ENCODE measurements at places on chromosomes 5 and 9. TPM values are rescaled to one million over a fixed set of nuclear protein-coding genes. Genes with fewer than 3 reads are reported as not detected.

- DNase-seq = no peak
Measured at GRCh38 chr5:101687349-101687985, 608.6 kb downstream of the SLCO4C1 start.

- peak; percentile 44 for DNase-seq
Measured at GRCh38 chr5:150122158-150122510, 33.5 kb downstream of the PDGFRB start.

- no peak for DNase-seq
Measured at GRCh38 chr9:32525709-32526030, 326 bp downstream of the RIGI start.

GRCh38 chr5:120806202-120806601, 342.1 kb downstream of the PRR16 start:
- no peak for DNase-seq

DNA sequence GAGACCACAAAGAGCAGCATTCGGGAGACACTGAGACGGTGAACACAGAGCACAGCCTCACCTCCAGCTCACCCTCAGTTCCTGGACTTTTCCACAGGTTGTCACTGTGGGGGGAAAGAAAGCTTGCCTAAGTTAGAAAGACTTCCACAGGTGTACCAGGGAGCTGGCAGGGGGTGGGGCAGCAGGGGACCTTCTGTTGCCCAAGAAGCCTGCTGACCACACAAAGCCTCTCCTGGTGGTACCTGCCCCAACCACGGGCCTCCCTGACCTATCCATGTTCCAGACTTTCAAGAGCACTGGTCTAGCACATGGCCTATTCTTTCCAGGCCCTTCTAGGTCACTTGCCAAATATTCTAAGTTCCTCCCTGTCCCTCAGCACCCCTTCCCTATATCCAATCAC, 550.8 kb downstream of the BNC2 start:
- no peak for DNase-seq

DNA sequence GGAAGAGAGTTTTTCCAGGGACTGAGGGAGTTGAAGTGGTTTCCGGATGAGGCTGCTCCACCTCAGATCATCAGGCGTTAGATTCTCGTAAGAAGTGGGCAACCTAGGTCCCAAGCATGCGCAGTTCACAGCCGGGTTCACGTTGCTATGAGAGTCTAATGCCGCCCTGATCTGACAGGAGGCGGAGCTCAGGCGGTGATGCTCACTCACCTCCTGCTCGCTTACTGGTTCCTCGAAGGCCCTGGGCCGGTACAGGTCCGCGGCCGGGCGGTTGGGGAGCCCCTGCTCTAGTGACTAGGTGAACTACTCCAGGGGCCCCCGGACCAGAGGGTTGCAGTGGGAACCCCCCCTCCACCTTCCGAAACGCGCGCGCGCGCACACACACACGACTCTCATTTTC, 997 bp upstream of the RNF130 start:
- DNase-seq = no peak

DNA sequence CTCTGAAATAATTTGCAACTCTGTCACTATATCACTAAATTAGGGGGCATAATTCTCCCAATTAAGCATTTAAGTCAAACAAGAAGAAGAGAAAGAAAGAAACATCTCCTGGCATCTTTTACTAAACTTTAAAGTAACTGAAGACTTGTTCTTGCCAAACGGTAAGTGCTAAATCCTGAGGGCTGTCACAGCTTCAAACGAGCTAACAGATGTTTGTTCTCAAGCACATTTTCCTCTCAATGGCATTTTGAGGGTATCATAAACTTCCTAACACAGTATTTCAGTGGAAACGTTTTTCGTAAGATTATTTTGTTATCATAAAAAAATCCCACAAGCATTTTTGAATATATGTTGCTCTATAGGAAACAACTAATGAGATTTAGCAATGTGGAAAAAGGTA, 169.5 kb upstream of the TAS2R1 start:
- DNase-seq = no peak

DNA sequence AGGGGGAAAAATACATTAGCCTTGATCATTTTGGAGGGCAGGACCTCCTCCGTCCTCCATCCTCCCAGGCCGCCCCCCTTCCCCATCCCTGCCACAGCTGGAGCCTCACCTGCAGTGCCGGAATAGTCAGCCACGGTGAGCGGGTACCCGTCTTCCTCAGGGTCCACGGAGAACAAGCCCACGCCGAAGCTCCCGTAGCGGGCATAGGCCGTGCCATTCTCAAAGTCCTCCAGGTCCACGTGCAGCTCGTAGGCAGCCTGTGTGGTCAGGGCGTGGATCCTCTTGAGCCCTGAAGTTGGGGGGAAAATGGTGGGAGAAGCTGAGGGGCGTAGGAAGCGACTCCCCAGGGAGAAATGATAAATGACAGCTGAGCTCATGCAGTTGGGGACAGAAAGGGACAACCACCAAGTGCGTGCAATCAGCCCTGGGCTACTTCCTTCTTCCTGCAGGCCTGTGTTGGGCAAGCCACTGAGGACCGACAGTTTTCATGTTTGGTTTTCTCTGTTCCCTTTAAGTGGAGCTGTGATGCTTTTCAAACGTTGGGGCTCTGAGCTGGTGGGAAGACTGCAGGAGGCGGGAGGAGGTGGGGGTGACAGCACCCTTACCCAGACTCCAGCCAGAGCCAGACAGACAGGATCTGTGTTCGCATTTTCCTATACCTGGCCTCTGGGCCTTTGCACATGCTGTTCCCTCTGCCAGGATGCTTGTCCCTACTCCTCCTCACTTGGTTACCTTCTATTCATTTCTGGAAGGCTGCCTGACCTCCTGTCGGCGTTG, 8.7 kb upstream of the QRFP start:
- DNase-seq = no peak

DNA sequence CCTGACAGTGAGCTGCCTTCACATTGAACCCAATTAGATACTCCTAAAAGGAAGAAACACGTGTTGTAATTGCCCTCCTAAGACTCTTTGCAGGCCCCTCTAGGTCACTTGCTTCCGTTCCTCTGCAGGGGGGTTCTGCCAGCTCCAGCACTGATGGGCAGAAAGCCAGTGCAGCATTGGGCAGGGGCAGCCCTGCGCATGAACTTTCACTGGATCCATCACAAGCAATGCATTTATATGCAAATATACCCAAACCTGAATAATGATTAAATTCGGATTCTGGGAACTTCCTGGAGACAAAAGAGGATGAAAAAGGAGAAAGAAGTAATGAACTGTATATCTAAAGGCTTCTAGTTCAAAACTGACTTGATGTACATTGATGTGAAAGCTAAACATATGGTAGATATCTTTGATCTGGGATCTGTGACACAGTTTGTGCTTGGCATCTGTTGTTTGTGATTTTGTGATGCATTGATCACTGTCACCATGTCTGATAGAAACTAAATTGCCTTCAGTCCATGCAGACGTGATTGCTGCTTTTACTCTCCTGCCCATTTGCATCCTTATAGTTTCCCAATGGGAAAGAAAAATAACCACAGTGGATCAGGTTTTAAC, 313.4 kb downstream of the DEPDC1B start:
- DNase-seq = no peak

DNA sequence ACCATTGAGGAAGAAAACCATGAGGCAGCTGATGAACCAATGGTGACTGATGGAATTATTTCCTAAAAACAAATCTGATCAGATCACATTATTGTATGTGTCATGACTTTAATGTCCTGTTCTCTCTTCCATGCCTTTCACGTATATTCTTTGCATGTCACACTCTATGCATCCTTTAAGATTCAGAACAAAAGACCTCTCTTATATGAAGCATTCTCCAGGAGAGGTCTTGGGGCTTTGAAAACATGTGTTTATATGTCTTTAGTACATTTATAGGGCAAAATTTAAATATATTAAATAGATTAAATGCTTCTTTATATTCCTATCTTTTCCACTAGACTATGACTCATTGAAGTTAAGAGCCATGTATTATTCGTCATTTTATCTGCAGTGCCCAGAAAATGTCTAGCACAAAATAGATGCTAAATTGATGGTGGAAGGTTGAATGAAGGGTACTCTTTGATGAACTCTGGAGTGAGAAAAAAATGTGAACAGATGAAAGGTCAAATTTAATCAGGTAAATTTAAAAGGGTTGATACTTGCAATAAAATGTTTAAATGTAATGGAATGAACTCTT, 196.3 kb downstream of the PSAT1 start:
- no peak for DNase-seq

GRCh38 chr5:172153695-172154094, 34.3 kb downstream of the STK10 start:
- DNase-seq = no peak

DNA sequence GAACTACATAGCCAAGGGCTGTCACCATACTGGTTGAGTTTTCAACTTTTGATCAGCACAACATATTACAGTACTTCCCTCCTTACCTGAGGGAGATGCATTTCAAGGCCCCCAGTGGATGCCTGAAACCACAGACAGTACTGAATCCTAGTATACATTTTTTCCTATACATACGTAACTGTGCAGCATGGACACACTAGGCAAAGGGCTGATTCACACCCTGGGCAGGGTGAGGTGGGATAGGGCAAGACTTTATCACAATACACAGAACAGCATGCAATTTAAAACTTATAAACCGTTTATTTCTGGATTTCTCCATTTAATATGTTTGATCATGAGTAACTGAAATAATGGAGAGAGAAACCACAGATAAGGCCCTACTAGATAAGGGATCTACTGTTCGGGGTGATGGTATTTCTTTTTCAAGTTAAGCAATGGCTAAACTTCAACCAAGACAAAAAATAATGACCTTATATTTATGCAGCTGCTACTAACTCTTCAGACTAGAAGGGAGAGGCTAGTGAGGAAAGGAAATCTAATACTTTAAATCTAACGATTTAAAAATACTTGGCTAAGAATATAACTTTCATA, 186.9 kb upstream of the GNA14 start:
- DNase-seq = no peak

GRCh38 chr5:171201310-171201709, 107.7 kb upstream of the TLX3 start:
- DNase-seq = no peak

DNA sequence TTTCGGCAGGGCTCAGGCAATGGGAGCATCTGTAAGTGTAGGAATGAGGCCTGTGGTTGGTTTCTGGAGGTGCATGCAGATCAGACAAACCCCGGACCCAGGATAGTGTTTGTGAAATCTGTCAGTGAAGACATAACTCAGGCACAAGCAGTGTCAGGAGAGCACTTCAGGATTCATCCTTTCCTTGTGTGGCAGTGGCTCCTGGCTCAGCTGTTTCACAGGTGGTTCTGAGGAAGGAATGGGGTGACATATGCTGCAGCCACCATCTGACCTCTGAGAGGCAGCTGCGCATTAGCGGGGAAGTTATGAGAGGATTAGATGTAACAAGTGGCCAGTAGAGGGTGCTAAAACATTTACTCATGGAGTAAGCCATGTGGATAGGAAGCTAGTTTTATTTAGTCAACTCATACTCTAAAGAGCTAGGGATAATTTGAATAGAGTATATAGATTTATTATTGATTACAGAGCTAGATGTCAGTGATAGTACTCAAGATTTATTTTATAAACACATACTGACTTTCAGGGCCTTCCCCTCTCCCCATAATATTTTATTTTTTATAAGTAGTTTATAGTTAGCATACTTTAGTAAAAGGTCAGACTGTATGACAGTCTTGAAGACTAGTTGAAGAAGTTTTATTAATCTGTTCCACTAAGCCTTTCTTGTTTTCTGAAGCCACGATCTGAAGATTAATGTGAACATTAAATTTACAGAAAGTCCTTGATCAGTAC, 28.4 kb downstream of the NNT start:
- DNase-seq = peak; percentile 36

DNA sequence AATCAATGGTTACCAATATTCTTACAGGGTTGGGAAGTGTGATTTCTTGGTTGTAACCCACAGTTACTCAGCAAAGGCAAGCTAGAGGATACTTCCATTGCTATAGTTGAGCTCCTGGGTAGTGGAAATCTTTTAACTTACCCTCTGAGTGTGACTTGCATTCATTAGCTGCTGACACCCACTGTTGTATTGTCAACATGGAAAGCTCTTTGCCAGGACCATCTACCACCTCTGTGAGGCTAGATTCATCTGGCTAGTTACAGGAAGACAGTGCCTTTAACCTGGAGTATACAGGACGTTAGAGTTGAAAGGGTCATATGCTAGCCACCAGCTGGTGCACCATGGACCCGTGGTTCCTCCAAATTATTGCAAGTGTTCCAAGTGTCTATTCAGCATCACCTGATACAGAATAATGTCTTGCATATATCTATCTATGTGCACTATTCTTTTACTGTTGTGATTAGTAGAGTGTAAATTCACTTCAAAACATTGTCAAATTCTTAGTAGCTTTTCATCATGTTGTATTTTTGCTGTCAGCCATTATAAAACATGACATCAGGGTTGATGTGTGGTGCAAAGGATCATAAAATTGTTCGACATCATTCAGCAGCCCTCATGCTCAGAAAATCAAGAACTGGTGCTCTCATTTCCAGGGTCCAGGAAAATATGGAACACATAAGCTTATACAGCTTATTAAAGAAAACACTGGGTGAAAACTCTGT, 239.0 kb downstream of the PJA2 start:
- no peak for DNase-seq

DNA sequence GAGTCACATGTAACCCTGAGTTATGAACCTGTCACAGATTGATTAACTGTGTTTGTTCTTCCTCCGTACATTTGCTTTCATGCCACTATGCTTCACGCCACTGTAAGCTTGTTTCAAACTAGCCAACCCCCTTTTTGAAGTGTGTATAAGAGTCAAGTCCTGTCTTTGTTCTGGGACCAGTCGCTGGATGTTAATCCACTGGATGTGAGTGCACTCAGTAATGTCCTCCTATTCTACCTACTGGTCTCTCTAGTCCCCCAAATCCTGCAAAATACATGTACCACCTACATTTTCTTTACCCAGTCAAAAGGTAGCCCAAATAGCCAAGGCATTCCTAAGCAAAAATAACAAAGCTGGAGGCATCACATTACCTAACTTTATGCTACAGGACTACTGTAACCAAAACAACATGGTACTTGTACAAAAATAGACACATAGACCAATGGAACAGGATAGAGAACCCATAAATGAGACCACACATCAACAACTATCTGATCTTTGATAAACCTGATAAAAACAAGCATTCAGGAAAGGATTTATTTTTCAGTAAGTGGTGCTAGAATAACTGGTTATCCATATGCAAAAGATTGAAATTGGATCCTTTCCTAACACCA, 1139.1 kb upstream of the SEMA6A start:
- no peak for DNase-seq

GRCh38 chr9:87567983-87568382, 70.3 kb downstream of the DAPK1 start:
- DNase-seq = no peak

Gene SCGB3A2
- not detected for total RNA-seq

Gene CCDC192
- not detected for total RNA-seq

Gene PDE6A
- total RNA-seq = not detected

Gene OCLN
- total RNA-seq = 3.3 TPM

Gene PCDHB13
- not detected for total RNA-seq

Gene SET
- total RNA-seq = 411 TPM

Gene MSX2
- total RNA-seq = not detected

Gene PALM2AKAP2
- total RNA-seq = not detected

Gene PCDH12
- 0.14 TPM for total RNA-seq

Gene IL4
- 1.8 TPM for total RNA-seq

Gene SVEP1
- total RNA-seq = not detected

Gene GARIN3
- not detected for total RNA-seq

Gene MELK
- 47.2 TPM for total RNA-seq

Gene PCDHB4
- not detected for total RNA-seq
